ENCODE measurements at places on chromosomes 1 and 21.

DNA sequence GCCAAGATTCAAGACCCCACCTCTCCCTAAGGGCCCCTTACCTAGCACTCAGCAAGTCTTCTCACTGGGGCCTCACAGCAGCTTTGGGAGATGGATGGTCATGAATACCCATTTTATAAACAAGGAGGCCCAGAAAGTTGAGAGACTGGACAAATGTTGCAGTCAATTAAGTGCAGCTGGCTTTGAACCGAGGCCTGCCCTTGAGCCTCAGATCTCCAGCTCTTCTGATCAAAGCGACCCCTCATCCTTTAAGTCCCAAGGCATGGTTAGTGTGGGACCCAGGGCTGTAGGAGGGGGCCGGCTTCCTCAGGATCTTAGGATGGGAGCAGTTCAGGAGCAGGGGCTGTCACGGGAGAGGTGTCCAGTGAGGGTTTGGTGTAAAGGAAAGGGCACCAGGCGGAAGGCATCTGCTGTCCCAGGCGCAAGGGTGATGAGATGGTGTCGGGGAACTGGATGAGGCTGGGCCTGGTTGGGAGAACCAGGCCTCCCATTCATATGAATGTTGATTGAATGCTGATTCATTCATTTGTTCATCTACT, 5.1 kb upstream of the MTFR1L start:
- no peak for DNase-seq

- DNase-seq, result no peak
Measured at GRCh38 chr1:209051570-209051969, 531.9 kb upstream of the CAMK1G start.

- no peak for DNase-seq
Measured at GRCh38 chr1:219812491-219813203, 115.7 kb downstream of the SLC30A10 start.

DNA sequence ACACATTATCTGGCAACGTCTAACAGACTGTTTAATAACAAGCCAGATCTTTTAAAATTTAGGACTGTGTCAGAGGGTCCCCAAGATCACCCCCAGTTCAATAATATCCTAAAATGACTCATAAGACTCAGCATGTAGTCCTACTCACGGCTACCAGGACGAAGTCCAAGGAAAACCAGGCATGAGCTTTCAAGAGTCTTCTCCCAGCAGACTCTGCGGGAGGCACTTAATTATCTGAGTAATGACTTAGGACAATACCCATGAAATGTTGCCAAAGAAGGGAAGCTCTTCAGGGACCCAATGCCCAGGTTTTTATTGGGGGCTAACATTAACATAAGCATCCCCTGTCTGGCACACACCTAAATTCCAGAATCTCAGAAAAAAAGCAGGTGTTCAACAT, 7.0 kb downstream of the HFM1 start:
- no peak for DNase-seq

GRCh38 chr1:61504852-61505390, 220.0 kb downstream of the TM2D1 start:
- DNase-seq, result no peak

DNA sequence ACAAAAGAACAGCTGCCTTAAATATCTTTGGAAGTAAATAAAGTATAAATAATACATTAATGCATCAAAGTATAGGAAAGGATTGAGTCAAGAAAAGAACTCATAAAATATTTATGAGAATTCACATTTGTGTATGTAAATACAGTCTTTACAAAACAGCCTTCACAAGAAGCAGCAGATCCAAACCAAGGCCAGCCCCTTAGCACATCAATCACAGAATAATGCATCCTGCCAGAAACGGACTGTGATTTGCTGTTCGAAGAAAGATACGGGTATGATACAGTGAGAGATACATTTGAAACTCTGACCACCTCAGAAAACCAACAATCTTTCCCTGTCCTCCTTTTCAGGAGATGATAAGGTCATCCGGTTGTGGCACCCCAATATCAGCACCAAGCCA, 70.9 kb downstream of the WDR64 start:
- DNase-seq, result no peak

DNA sequence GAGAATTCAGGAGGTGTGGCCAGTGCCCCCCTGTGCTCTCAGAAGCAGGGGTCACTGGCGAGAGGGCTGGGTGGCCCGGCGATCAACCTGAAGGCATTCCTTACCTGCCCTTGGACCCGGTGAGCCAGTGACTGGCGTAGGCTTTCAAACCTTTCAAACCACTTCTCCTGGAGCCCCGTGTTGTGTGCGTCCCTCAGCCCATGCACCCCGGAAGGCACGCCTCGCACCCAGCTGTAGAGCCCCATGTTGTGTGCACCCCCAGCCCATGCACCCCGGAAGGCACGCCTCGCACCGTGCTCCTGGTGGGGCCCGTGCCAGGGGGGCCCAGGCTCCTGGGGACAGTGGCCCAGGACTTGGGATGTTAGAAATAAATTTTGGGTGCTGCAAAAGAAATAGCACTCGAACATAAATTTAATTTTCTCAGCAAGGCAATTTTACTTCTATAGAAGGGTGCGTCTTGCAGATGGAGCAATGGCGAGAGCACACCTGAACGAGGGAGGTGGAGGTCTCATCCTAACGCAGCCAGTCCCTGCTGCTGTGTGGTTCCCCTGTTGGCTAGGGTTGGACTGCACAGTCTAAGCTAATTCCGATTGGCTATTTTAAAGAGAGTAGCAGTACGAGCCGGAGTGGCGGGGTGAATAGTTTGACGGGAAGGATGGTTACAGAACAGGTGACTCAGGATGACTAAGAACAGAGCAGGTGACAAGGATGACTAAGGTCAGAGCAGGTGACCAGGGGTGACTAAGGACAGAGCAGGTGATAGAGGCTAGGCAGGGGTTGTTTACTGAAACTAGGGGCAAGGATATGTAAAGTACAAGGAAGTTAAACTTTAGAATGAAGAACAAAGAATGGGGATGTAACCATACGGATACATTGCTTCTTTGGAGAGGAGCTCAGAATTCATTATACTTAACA, 47.4 kb downstream of the PRKCZ start:
- DNase-seq, result no peak

DNA sequence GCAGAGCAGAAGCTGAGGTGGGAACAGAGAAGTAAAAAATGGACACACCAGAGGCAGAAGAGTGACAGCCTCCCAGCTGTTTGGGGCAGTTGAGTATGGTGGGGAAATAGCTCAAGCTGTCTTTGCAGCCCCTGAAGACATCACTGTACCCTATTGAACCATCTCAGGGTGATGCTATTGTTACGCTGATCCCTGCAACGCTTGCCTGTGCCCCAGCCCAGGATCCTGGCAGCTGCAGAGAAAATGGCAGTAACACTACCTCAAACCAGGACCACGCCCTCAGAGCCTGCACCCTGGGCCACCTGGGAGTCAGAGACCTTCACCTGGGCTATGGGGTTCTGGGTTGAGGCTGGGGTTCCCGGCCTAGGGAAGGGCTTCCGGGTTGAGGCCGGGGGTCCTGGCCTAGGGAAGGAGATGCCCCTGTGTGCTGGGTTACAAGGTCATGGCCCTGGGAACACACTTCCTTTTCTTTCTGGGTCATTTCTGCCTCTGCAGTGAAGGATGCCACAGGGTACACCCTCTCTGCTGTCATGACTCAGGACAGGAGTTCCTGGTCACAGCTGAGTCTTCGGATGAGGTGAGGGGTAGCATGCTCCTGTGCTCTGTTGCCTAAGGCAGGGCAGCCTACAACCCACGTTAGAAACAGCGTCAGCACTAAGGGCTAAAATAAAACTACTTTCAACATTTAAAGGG, 11.6 kb downstream of the BSND start:
- DNase-seq, result no peak

Measured in activated CD8-positive, alpha-beta memory T cell treated with anti-CD3 and anti-CD28 coated beads, Interleukin-2, amount 10 ng/mL, durations not matched to agents 7 days and 5 days (primary cell).